ENCODE measurements at places on chromosomes 4 and X.
A peak's percentile ranks its signal among the peaks of the same experiment; 100 is the strongest.

DNA sequence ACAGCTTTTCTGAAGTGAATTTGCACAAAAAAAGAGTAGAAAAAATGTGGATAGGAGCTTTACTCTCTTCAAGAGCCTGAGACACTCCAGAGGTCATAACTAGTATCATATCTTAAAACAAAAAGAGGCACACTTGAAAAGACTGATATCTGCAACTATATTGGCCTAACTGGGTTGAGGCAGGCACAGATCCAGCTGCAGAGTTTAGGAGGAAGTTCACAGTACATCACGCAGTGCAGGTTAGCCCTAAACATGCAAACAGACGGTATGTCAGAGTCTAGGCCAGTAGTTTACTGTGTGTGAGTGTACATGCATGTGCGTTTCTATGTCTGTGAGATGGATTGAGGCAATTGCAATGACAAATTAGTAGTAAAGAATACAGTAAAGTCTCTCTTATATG is 24.2 kb upstream of the CT47A1 start:
- DNase-seq, result no peak

DNA sequence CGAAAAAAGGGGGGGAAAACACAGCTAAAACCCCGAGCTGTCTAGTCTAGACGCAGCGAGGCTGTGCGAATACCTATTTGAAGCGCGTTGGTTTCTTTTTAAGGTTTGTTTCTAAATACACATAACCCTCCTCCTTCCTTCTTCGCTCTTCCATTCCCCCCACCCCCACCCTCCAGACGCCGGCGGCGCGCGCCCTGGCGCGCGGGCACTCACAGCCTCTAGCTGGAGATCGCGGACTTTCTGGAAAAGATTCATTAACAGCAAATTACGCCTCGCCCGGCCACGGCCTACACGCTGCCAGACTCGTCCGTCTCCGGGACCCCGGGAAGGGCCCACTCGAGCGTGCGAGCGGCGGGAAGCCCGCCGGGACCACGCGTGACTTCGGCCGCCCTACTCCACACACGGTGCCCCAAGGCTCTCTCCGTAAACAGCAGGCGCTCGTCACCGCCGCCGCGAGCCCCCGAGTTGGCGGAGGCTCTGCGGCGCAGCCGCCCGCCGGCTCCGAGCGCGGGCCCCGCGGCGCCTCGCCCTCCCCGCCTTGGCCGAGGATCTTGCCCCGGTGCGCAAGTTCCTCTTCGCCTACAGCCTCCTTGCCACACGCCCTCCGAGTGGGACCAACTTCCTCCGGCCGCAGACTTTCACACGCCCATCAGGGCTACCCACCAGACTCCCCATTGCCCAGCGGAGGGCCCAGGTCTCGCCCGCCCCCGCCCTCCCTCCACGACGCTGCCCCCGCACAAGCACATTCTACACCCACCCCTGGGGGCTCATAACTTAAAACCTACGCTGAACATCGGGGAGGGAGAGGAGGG is 2.0 kb downstream of the BCOR start:
- peak; percentile 39 for DNase-seq

GRCh38 chr4:66929748-66930147 is 615.6 kb downstream of the CENPC start:
- DNase-seq, result no peak

DNA sequence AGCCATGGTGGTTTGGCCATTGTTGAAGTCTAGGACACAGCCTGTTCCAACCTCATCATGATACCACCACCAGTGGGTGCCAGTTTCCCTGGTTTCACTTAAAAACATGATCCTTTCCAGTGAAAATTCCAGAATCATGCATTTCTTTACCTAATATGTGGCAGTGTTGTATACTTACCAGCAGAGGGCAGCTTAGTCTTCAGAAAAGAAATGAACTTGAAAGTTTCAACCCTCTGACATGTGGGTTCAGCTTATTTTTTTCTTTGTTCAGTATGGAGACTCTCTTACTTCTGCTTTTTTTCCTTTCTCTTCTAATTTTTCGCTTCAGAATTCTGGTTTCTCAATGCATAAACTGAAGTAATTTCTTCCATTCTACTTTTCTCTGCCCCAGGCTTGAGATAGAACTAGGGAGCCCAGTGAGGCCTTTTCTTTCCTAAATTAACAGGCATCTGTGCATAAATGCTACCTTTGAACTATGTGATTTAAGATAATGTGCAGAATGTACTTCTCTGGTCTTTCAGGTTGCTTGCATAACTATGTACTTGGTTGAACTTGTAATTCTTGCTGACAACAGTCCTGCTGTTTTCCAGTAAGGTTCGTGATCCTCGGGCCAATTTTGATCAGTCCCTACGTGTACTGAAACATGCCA is 10.7 kb downstream of the LIAS start:
- DNase-seq, result peak; percentile 85

- DNase-seq, result no peak
Observed at GRCh38 chrX:154323537-154323936, 27.9 kb downstream of the TKTL1 start.

- DNase-seq, result no peak
Observed at GRCh38 chr4:3361896-3362295, 69.1 kb downstream of the RGS12 start.

- no peak for DNase-seq
Observed at GRCh38 chr4:566035-566434, 10.1 kb downstream of the TMEM271 start.
